ENCODE measurements at places on chromosomes 12 and 14.
A peak's percentile ranks its signal among the peaks of the same experiment; 100 is the strongest.

- DNase-seq = no peak
Measured at GRCh38 chr14:51824191-51824590, 36.2 kb upstream of the GNG2 start.

- DNase-seq = peak; percentile 63
Measured at GRCh38 chr12:12716793-12717585, at the start of gene CDKN1B. Gene CDKN1B, plus strand, starts transcription at chr12:12717368. Its CDS starts 472 bp downstream, at chr12:12717840.

DNA sequence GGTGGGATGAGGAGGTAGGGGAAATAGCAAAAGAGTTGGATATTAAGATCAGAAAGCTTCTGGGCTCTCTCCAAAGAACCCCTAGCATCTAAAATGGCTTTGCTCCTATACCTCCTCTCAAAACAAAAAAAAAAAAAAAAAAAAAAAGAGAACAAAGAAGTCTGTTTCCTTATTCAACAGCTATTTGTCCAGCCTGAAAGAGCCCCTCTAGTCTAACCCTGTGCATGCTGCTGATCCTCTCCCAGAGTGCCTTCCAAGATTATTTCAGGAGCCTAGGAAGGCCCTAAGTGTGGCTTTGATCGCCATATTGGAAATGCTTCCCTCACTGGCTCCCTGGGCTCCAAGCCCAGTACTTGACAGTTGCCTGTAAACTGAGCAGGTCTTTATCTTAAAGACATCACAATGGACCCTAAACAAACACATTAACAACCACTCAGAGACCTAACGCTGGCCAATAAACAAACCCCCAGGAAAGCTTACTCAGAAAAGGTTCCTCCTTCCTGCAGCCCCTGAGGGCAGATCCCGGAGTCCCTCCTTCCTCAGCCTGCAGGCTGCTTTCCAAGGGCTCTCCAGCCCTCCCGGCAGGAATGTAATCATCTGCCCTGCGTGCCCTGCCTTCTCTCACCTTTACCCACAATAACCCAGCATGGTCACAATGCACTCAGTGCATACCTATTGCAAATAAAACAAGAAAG, 17.4 kb upstream of the COL2A1 start:
- no peak for DNase-seq

- no peak for DNase-seq
Measured at GRCh38 chr12:98317939-98318899, 197.2 kb upstream of the TMPO start.

GRCh38 chr12:114799574-114800487, 115.9 kb upstream of the TBX3 start:
- no peak for DNase-seq

DNA sequence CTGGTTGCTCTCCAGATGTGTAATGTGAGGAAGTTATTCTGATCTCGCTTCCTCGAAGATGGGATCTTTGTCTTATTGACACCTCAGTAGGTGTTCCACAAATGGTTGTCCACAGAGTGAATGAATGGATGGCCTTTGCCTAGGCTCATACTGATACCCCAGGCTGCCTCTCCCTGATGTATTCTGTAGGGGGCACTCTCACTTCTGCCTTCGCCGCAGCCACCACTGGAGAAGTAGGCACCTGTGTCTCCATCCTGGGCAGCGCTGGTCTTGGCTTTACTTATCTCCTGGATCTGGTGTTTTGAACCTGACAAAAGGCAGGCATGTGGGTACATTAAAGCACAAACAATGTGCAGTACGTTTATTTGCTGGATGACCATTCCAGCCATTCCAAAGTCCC, 82.1 kb downstream of the ZFP36L1 start:
- DNase-seq = no peak

GRCh38 chr12:26188127-26188526, 7.2 kb upstream of the SSPN start:
- DNase-seq = no peak

GRCh38 chr12:124449623-124450375, 117.6 kb downstream of the NCOR2 start:
- DNase-seq = no peak

GRCh38 chr14:71523630-71524319, 408.5 kb upstream of the RGS6 start:
- no peak for DNase-seq

- DNase-seq = no peak
Measured at GRCh38 chr12:131735476-131736445, 24.9 kb downstream of the SFSWAP start.

DNA sequence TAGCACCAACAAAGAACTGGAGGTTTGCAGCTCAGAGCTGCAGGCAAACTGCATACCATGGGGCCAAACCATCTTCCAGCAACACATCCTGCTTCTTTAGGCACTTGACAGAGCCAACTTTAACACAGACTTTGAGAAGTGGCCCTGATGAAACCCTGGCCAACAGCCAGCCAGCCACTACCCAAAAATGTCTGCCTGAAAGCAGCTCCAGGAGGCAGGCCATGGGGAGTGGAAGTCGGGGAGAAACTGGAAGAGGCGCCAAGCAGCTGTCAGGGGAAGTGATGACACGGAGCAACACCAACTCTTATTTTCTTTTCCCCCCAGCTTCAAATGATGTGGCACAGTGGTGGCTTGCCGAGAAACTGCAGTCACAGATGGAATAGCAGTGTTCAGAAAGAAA, 110.9 kb upstream of the PLXNC1 start:
- no peak for DNase-seq

DNA sequence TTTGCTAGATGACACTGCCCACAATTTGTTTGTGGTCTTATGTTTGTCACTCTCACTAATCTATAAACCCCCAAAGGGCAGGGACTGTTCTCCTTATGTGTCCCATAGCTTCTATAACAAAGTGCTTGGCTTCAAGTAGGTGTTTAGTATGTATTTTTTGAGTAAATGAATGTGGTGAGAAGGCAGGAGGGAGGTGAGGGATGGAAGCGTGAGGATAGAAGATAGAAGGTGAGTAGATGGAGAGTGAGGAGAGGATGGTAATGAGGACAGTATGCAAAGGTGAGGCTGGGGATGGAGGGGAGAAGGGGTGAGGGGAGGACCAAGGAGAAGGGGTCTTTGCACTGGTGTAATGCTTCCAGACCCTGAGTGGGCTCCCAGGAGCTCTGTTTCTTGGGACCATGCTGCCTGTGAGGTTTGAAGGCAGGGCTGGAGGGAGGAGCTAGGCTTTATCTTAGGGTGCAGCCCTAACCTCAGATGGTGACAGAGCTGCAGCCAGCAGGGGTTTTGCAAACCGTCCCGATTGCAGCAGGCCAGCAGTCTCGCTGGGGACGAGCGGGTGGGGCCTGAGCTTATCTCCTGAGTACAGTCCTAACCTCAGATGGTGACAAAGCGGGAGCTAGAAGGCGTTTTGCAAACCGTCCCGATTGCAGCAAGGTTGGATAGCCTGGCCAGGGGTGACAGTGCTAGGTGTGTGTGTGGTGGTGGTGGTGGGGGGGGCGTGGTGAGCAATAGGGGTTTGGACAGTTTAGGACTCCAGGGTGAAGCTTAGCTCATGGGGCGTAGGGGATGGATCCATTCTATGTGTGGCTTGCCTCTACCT, 6.5 kb downstream of the CEBPE start:
- no peak for DNase-seq

DNA sequence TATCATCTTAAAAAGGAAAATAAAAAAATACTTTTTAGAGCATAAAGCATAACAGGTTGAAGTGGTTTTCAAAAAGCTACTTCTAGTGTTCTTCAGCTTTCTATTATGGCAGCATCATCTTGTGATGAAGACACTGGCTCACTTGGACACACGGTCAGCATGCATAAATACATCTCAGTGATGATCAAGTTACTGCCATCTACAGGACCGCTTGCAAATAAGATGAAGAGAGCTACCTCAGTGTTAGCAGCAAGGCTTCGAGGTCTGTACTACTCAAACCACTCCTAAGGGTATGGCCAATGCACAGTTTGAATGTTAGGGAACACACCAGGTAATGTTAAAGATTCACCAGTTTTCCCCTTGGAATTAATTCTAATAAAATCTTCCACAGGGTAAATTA, 58.8 kb downstream of the GALC start:
- DNase-seq = no peak

DNA sequence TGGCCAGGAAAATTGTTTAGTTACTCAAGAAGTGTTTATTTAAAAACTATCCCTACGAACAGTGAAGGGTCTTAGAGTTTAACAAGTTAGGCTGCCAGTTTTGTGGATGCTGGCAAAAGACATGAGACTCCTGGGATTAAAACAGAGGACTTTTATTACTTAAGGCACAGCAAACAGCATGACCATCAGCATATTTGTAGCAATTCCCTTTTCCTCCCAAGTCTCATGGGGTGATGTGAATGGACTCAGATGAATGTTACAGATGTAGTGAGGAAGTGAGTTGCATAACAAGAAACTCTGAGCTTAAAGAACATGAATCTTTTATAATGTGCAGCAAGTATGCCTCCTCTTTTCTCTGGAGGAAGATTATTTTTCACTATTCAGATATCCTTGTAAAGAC, 695.8 kb downstream of the RPS29 start:
- DNase-seq = no peak

DNA sequence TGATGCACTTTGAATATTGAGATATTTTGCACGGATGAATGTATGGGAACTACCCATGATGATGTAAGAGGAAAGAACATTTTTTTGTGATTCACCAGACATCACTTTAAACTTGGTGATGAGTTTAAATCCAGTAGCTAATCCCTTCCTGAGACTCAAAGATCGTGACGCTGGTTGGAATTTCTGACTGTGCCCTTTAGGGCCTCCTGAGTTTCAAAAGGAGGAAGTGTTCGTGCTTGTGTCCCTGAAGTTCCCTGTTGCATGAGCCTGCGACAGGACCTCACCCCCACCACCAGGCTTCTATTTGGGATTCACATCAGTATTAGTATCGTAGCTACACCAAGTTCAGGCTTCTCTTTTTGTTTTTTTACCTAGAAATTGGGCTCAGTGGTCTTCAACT, 18.6 kb upstream of the RIN3 start:
- DNase-seq = no peak

DNA sequence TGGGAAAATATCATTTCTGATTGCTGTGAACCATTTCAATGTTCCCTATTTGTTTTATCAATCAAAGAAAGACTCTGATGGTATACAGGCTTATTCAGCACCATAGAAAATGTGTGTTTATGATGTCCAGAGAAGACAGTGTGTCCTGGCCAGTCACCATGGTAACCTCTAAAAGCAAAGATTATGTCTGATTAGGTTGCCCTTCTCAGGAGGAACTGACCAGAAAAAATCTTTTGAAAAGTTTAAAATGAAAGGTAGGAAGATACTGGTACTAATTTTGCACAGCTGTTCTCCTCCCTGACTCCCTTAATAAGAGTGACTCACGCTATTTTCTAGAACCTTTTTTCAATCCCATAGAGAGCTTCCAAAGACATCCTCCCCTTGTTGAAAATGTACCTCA, 391.8 kb upstream of the DCN start:
- DNase-seq = no peak

DNA sequence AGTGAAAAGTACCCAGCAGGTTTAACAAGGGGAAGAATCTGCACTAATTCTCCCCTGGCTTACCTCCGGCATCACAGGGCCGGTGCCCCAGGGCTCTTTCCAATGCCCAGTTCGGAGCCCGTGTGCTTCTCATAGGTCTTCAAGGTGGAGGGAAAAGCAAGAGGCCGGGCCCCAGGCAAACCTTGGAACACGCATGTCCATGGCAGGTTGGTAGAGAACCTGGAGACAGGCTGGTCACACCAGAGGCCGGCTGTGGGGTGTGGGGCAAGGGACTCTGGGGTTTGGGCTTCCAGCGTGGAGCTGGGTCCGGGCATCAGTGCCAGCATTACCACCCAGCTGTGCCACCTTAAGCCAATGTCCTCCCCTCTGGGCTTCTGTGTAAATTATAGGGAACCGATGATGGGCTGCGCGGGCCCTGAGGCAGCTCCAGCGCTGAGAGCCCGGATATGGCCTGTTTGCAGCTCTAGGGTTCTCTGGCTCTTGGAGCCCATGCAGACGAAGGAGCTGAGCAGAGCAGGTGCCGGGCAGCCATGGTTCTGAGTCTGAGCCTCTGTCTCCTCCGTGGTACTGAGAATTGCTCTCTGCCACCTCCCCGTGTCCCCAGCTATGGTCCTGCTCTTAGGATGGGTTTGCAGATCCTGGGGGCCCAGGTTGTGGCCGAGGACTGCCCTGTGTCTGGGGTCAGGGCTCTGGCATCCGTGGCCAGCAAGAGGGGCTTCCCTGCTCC, 197.0 kb upstream of the C14orf180 start:
- DNase-seq = no peak

DNA sequence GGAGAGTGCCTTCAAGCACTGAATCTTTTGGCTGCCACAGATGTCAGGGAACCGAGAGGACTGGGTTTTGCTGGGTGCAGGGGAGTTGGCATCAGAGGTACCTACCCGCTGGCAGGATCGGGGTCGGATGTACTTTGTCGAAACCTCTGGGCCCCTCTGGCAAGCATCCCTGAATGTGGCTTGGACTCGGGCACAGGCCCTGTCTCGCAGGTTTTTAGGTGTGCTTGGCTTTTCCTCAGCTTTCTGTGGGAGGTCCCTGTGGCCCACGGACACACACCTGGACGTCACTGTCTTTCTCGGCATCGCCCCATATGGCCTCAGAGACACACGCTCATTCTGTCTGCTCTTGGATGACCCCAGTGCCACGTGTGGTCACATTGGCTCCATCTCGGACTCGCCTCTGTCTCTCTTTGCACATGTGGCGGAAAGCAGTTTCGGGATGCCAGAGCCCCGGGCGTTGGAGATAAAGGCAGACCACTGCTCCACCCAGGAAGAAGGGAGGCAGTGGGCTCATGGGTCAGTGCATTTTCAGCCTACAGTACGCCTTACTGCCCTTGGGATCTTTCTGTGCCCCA, 769.6 kb upstream of the ALG10B start:
- DNase-seq = no peak

DNA sequence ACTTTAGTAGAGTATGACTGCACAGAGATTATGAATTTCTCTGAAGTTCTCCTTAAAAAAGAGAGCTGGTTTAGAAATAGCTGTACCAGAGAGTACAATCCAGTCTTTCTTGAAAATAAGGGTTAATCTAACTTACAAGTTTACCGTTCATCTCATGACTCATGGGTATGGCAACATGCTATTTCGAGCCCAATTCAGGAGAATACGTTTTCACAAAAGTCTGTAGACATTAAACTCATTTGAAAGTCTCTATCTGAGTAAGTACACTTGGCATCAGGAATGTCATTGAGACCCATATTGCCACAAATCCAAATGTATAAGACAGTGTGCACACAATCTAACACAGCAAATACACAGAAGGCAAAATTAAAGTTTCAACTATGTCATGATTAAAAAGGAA, 160.5 kb downstream of the PIK3C2G start:
- DNase-seq = no peak

DNA sequence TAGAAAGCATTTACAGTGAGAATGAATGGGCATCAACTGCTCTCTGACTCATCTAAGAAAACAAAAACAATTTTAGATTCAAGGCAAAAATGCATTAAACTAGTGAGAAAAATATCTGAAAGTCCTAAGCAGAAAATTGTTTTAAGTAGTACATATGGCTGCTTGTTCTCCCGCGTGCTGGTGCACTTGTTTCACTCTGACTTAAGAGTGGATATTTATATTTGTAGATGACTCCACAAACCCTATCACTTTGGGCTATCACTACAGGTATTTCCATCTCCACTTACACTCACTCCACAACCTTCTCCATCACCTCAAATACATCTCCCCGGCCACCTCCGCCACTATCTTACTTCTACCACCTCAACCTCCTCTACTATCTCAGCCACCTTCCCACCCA, 253.9 kb upstream of the EGLN3 start:
- no peak for DNase-seq

Data from stimulated activated CD4-positive, alpha-beta T cell treated with anti-CD3 and anti-CD28 coated beads, Interleukin-1b, Interleukin-23, amount 100 ng/mL, for 1 hour (primary cell).